ENCODE measurements at places on chromosomes 11 and 22.

GRCh38 chr11:133955081-133955891, 1.5 kb downstream of the IGSF9B start:
- no peak overlapping the region for H3K27ac ChIP-seq
- H3K36me3 ChIP-seq: peaks cover 2% of the 10 kb centered on the region
- H3K4me3 ChIP-seq: peak overlapping the region; percentile 78
- peak; percentile 59 for DNase-seq
- H3K27me3 ChIP-seq: peaks cover 41% of the 10 kb centered on the region

GRCh38 chr11:99238401-99238800, 217.7 kb downstream of the CNTN5 start:
- H3K27me3 ChIP-seq: no peaks in the 10 kb centered on the region
- no peaks in the 10 kb centered on the region for H3K36me3 ChIP-seq
- H3K27ac ChIP-seq: no peak overlapping the region
- H3K4me1 ChIP-seq: no peaks in the 10 kb centered on the region

DNA sequence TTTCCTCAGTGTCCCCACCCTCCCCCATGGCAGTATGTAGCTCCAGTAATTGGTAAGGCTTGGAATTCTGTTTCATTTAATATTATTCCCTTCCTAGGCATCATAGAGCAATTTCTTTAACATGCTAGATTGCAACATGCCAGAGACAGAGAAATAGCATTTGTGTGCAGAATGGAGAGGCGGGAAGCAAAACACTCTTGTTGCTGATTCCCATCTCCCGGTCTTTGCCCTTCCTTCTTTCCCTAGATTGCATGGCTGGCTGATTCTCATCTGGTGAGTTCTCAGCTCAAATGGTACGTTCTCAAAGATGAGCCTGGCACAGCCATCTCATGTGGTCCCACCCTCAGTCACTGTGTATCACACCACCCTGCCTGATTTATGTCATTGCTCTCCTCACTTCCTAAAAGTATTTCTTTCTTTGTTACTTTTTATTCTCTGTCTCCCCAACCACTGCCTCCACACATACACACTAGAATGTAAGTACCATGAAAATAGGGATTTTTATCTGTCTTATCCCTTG, 66.9 kb downstream of the ARFGAP2 start:
- no peaks in the 10 kb centered on the region for H3K36me3 ChIP-seq
- H3K27me3 ChIP-seq: peaks cover 2% of the 10 kb centered on the region
- DNase-seq: no peak
- no peaks in the 10 kb centered on the region for H3K4me1 ChIP-seq

- H3K4me3 ChIP-seq: no peak overlapping the region
- no peak for DNase-seq
- no peaks in the 10 kb centered on the region for H3K4me1 ChIP-seq
- H3K36me3 ChIP-seq: no peaks in the 10 kb centered on the region
Observed at GRCh38 chr11:83464160-83464944, 178.2 kb upstream of the CCDC90B start.

GRCh38 chr11:81278991-81279390, 1454.7 kb downstream of the FAM181B start:
- no peak for DNase-seq
- no peaks in the 10 kb centered on the region for H3K4me1 ChIP-seq
- no peaks in the 10 kb centered on the region for H3K27me3 ChIP-seq

DNA sequence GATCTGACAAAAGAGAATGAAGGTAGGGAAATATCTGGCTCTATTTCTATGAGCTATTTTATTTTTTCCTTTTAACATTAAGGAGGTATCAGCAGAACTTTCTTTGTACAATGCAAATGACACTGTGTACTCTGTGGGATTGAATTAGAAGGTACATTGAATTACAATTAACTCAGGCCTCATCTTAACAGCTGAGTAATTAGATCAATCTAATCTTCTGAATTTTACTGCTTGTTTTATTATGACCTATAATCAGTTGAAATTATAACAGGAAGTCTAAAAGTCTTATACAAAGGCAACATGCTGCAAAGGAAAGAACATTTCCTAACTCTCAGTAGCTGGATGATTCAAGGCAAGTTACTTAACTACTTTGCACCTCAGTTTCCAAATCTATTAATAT, 69.8 kb downstream of the RELT start:
- no peak overlapping the region for H3K4me3 ChIP-seq
- no peak for DNase-seq
- no peaks in the 10 kb centered on the region for H3K4me1 ChIP-seq
- no peak overlapping the region for H3K27ac ChIP-seq

DNA sequence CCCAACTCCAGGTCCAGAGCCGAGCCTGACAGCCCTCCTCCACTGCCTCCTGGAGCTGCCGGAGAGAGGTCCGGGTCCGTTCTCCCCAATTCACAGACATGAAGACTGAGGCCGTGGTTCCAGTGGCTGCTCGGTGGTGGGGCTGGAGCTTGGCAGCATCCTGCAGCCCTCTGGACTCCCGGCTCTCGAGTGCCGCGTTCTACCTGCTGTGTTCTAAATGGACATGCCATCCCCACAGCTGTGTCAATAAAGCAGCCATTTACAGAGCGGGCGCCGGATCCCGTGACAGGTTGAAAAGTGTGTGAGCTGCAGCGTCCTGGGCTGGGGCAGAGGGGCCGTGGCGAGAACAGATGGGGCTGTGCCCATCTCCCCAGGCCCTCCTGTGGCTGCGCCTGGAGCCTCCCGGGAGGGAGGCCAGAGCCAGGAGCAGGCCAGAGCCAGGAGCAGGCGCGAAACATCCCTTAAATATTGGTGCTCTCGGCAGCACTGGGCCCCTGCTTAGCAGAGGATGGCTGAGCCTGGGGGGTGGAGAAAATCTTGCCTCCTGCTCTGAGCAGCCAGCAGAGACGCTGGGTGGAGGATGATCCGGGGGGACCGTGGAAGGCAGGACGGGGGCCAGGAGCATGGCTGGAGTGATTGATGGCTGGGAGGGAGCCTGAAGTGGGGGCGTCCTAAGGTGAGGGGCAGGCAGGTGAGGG, 46.2 kb downstream of the FLRT1 start:
- no peaks in the 10 kb centered on the region for H3K36me3 ChIP-seq
- no peak overlapping the region for H3K4me3 ChIP-seq
- H3K27ac ChIP-seq: no peak overlapping the region

DNA sequence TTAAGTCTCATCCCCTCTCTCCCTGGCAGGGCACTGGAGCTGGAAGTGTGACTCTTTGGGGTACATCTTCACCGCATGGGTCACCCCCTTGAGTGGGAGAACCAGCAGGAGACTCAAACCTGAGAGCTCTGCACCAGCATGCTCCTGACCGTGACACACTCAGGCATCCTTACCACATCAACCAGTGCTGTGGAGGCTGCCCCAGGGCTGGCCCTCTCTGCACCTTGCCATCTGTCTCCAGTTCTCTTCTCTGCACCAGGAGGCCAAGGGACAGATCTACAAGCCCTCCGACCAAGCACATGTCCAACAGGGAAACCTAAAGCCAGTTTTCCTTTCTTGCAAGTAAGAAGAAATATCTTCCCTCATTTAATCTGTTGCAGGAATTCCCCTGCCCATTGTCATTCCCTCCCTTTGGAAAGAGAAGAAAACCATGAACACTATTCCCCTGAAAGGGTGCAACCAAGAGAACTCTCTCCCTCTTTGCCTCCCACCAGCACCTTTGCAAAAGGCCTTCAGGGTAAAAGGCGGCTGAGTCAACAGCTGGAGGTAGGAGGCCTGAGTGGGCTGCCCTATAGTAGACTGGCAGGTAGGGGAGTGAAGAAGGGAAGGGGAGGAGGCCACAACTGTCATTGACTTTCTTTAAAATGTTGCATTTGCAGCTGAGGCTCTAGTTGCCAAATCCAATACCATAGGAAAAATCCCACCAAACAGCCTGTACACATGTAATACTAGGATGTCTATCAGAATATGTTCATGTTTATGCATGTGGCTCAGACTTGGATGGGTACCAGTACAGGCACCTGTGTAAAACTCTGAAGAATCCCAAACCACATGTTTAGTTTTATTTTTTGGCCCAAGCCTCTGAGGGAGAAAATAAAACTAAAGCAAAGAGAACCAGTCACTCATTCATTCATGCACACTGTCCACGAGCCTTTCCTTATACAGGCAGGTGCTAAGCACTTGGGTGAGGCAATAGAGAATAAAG, 117.0 kb downstream of the WT1 start:
- H3K27ac ChIP-seq: no peak overlapping the region
- DNase-seq: no peak
- H3K4me3 ChIP-seq: no peak overlapping the region

DNA sequence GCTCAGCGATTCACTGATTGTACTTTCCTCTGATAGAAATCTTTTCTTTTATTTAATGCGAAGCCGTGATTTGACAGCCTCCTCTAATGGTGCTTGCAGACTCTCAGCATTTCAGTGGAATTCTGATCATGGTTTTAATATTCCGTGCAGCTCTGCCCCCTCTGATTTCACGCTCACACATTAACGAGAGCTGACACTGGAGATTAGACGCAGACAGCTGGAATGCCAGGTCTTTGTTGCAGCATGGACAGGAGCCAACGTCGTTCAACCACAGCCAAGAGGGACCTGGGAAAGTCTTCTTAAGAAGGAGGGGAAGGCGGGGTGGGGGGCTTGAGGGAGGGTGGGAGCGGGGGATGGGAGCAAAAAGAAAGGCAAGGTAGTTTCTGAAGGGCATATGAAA, 186.4 kb downstream of the BLID start:
- no peak overlapping the region for H3K4me3 ChIP-seq
- DNase-seq: no peak
- no peak overlapping the region for H3K27ac ChIP-seq
- no peaks in the 10 kb centered on the region for H3K4me1 ChIP-seq
- H3K36me3 ChIP-seq: no peaks in the 10 kb centered on the region

- H3K36me3 ChIP-seq: no peaks in the 10 kb centered on the region
- DNase-seq: no peak
- H3K27me3 ChIP-seq: peaks cover 30% of the 10 kb centered on the region
- H3K4me1 ChIP-seq: peaks cover 16% of the 10 kb centered on the region
- no peak overlapping the region for H3K4me3 ChIP-seq
- no peak overlapping the region for H3K27ac ChIP-seq
Observed at GRCh38 chr11:62898027-62898426, 17.3 kb downstream of the SLC3A2 start.

GRCh38 chr22:48223488-48224190, 1461.2 kb downstream of the TBC1D22A start:
- no peaks in the 10 kb centered on the region for H3K36me3 ChIP-seq
- H3K27ac ChIP-seq: no peak overlapping the region
- no peak for DNase-seq
- H3K4me3 ChIP-seq: no peak overlapping the region
- H3K4me1 ChIP-seq: no peaks in the 10 kb centered on the region

DNA sequence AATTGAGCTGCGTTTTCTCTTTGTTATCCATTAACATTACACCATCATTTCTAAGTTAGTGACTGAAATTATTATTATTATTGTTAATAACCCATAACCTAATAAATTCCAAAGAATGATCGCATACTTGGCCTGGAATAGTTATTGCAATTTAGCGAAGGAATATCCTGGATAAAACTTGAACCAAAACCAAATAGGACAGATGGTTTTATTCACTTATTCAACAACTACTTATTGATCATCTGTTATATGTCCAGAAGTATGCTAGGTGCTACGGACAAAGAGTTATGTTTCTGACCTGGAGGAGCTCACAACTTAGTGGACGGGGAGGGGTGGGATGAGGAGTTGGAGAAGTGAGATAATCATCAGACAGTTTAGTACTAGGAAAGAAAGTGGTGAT, 44.8 kb upstream of the ARHGAP20 start:
- H3K27ac ChIP-seq: no peak overlapping the region
- no peaks in the 10 kb centered on the region for H3K4me1 ChIP-seq
- H3K27me3 ChIP-seq: peaks cover 3% of the 10 kb centered on the region
- H3K4me3 ChIP-seq: no peak overlapping the region
- no peak for DNase-seq
- no peaks in the 10 kb centered on the region for H3K36me3 ChIP-seq

DNA sequence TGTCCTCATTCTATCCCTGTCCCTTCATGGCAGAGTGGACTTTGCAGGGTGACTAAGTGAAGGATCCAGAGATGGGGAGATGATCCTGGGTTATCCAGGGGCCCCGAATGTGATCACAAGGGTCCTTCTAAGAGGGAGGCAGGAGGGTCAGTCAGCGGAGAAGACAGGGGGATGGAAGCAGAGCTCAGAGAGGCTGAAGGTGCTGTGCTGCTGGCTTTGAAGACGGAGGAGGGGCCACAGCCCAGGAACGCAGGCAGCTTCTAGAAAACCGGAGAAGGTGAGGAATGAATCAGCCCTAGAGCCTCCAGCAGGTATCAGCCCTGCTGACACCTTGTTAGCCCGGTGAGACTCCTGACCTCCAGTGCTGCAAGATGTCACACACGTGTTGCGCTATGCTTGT, 63.7 kb downstream of the CDKN1C start:
- no peak overlapping the region for H3K27ac ChIP-seq
- H3K4me3 ChIP-seq: no peak overlapping the region
- peaks cover 1% of the 10 kb centered on the region for H3K27me3 ChIP-seq
- H3K36me3 ChIP-seq: no peaks in the 10 kb centered on the region

GRCh38 chr22:25057013-25057881, 104.7 kb downstream of the KIAA1671 start:
- no peak overlapping the region for H3K27ac ChIP-seq
- peak; percentile 83 for DNase-seq
- no peaks in the 10 kb centered on the region for H3K27me3 ChIP-seq
- peaks cover 48% of the 10 kb centered on the region for H3K4me1 ChIP-seq
- no peak overlapping the region for H3K4me3 ChIP-seq

DNA sequence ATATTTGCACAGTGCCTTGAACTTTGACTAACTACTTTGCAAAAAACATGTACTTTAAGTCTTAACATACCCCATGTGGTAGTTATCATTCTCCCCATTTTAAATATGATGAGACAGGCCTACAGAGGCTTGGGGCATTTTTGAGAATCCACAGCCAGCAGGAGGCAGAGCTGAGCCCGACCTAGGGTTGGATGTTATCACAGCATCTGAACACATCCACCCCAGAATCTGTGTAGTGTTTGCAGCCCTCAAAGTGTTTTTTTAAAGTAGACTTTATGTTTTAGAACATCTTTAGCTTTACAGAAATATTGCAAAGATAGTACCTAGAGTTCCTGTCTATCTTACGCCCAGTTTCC, 17.6 kb downstream of the OTOG start:
- no peak overlapping the region for H3K27ac ChIP-seq
- H3K36me3 ChIP-seq: no peaks in the 10 kb centered on the region
- peaks cover 9% of the 10 kb centered on the region for H3K4me1 ChIP-seq
- no peak for DNase-seq
- no peak overlapping the region for H3K4me3 ChIP-seq

GRCh38 chr22:47086596-47087248, 324.3 kb downstream of the TBC1D22A start:
- no peak overlapping the region for H3K4me3 ChIP-seq
- no peak overlapping the region for H3K27ac ChIP-seq
- H3K4me1 ChIP-seq: peaks cover 14% of the 10 kb centered on the region
- no peaks in the 10 kb centered on the region for H3K27me3 ChIP-seq

- no peaks in the 10 kb centered on the region for H3K36me3 ChIP-seq
- H3K27me3 ChIP-seq: no peaks in the 10 kb centered on the region
- H3K27ac ChIP-seq: no peak overlapping the region
- no peaks in the 10 kb centered on the region for H3K4me1 ChIP-seq
- DNase-seq: no peak
- H3K4me3 ChIP-seq: no peak overlapping the region
Observed at GRCh38 chr11:109371444-109372176, 50.4 kb upstream of the C11orf87 start.

GRCh38 chr11:41720761-41721160, 261.3 kb upstream of the LRRC4C start:
- no peaks in the 10 kb centered on the region for H3K27me3 ChIP-seq
- no peaks in the 10 kb centered on the region for H3K4me1 ChIP-seq
- no peak for DNase-seq
- no peaks in the 10 kb centered on the region for H3K36me3 ChIP-seq
